ENCODE measurements at places on chromosomes 13 and 19.

GRCh38 chr13:98181111-98181815, 4.2 kb upstream of the RNF113B start:
- DNase-seq = no peak

DNA sequence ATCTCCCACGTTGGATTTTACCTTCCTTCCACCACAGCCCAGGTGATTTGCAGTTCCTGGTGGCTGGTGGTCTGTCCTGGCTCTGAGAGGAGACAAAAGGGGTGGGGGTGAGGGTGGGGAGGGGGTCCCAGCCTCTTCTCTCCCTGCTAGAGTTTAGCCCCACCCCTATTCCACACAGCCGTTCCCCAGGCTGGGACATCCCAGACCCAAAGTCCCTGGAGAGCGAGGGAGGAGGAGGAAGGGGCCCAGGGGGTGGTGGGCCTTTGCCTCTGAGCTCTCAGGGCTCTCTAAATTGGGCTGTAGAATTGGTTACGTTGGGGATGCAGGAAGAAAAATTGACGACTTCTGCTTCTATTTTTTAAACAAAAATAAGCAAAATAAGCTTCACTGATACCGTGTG, 81.9 kb downstream of the SLC6A16 start:
- DNase-seq = no peak

DNA sequence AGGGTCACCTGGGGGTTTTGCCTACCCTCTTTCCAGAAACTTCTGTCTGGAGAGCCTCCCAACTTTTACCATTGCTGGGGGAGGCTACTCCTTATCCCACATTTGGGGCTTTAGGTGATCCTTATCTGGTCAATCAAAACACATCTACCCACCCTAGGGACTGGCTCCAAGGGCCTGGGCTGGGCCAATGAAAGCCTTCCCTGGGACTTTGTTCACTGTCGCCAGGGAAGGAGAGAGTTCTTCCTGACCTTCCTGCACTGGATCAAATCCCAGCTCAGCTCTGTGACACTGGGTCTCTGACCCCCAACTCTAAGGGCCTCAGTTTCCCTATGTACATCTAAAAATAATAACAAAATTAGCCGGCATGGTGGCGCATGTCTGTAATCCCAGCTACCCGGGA, 11.1 kb downstream of the DOCK6 start:
- DNase-seq = no peak

GRCh38 chr19:6268382-6268771, 11.4 kb downstream of the MLLT1 start:
- DNase-seq = no peak

DNA sequence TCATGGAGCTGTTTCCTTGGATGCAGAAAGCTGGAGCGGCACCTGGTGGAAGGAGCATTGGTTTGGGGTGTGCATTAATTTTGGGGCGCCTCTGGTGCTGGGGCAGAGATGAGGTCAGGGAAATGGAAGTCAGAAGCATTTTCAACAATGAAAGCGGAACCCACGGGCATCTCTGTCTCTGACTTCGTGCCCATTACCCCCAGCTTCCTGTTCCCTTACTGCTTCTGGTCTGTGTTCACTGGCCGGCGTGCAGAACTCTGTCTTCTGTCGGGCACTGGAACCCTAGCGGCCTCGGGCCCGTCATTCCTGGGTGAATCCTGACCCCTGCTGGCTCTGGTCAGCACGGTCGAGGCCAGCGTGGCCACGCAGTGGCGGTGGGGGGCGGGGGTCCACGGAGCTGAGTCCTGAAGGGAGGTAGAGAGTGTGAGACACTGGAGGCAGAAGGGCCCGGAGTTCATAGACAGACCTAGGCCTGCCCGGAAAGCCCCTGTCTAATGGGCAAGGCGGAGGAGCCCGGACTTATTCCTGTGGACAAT, 7.9 kb upstream of the LINGO3 start:
- DNase-seq = no peak

GRCh38 chr13:30479154-30479882, 13.6 kb upstream of the HMGB1 start:
- no peak for DNase-seq

DNA sequence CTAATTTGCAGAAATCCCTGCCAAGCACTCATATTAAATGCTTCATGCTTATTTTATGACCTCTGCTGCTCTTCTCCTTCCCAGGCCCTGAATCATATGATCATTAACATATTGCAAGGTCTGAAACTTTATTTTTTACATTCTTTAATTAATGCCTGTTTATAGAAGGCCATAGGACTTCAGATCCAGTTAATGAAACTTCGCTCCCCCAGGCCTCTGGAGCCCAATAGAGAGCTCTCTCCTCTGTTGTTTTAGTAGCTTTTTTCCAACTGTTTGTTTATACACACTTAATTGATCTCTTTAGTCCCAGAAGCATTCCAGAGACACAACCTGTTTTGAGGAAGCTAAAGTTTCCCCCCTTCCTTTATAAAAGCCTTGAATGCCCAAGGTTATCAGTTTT, 68.3 kb downstream of the DACH1 start:
- no peak for DNase-seq

DNA sequence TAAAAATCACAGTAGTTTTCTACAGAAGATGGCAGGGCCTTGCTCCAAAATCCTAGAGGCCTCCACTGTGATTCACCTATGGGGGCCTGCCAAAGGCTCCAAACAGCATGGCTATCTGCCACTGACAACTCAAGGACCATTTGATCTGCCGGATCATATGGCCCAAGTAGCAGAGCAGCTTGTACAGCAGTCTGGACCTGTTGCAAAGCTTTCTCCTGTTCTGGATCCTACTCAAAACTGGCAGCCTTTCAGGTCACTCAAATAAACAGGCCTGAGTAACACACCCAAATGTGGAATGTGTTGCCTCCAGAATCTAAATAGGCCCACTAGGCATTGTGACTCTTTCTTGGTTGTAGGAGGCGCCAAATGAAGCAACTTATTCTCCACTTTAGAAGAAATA, 1049.3 kb downstream of the PCDH9 start:
- DNase-seq = no peak

DNA sequence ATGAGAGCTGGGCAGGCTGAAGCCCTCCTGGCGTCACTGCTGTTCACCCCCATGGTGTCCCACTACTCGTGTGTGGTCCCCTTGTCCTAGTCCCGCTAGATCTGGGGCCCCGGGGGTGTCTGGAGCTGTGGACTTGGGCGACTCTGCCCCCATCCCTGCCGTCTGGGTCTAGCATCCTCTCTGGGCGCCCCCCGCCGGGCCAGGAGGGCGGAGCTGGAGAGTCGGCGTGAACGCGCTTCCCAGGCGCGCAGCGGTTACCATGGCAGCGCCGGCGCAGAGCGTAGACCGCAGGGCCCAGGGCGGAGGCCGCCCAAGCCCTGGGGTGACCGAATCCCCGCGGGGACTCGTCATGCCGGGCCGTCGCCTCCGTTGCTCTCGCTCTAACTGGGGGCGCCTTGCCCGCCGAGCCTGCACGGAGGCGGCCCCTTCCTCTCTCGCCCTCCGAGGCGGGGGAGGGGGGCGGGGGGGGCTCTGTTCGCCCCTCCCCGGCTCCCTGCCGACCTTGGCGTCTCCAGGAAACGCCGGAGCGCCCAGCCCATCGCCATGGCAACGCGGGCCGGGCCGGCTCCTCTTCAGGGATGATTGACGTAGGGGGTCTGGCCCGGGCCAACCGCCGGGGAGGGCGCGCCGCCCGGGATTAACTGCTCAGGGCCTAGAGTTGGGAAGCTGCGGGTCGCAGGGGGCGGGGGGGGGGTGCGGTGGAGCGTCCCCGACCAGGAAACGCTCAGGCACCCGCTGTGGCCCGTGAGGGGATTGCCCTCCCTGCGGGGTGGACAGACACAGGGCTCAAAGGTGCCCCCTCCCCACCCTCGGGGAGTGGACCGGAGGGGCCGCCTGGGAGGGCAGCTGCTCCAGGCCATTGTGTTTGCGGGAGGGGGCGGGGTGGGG, 8.9 kb downstream of the ISYNA1 start:
- peak; percentile 66 for DNase-seq

DNA sequence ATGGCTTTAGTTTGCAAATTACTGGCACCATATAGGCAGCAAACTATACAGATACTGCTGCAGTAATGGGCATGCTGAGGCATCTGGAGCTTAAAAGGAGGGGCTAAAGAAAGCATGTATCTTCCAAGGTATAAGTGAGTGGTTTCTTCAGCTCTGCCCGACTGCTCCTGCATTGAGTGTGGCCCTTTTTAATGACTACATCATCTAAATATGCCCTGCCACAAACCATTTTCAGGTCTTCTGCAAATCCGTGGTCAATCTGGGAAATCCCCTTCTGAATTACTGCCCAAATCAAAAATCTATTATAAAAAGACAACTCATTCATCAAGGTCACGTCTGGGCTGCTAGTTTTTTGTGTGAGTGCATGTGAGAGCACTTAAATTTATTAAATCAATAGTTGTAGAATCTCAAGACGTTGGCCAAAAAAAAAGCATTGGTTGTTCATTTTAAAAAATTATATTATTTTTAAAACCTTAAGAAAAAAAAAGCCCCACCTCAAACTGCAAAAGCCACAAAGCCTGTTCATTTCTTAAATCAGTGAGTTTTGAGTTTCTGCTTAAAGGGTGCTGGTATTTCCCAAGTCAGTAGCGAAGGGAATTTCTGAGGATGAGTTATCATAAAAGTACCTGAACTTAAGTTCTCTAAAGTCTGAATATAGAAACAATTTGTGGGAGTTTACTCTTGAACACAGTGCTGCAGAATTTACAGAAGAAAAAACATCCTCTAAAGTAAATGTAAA, 16.3 kb downstream of the LCP1 start:
- no peak for DNase-seq

GRCh38 chr13:65710514-65710913, 1519.6 kb downstream of the PCDH9 start:
- DNase-seq = no peak

- DNase-seq = no peak
Measured at GRCh38 chr19:49767381-49767780, 580 bp downstream of the AP2A1 start.

GRCh38 chr19:35816262-35816661, 3.6 kb upstream of the PRODH2 start:
- no peak for DNase-seq

DNA sequence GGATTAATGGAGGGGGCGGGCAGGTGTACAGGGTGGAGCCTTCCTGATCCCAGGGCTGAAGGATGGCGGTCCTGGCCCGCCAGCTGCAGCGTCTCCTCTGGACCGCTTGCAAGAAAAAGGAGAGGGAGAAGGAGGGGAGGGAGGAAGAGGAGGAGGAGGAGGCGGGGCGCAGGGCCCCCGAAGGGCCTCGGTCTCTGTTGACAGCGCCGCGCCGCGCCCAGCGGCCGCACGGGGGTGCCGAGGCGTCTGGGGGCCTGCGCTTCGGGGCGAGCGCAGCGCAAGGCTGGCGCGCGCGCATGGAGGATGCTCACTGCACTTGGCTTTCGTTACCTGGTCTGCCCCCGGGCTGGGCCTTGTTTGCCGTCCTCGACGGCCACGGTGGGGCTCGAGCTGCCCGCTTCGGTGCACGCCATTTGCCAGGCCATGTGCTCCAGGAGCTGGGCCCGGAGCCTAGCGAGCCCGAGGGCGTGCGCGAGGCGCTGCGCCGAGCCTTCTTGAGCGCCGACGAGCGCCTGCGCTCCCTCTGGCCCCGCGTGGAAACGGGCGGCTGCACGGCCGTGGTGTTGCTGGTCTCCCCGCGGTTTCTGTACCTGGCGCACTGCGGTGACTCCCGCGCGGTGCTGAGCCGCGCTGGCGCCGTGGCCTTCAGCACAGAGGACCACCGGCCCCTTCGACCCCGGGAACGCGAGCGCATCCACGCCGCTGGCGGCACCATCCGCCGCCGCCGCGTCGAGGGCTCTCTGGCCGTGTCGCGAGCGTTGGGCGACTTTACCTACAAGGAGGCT, at the start of gene PPM1N:
Gene PPM1N (plus strand): TSS at position 33 of the 785 bp plus-strand sequence. CDS start 30 bp downstream, at position 63.
- DNase-seq = no peak

All from stimulated activated CD8-positive, alpha-beta memory T cell treated with anti-CD3 and anti-CD28 coated beads, Interleukin-4, amount 100 ng/mL, for 4 hours (primary cell).